ENCODE measurements at places on chromosomes 2 and 18.

DNA sequence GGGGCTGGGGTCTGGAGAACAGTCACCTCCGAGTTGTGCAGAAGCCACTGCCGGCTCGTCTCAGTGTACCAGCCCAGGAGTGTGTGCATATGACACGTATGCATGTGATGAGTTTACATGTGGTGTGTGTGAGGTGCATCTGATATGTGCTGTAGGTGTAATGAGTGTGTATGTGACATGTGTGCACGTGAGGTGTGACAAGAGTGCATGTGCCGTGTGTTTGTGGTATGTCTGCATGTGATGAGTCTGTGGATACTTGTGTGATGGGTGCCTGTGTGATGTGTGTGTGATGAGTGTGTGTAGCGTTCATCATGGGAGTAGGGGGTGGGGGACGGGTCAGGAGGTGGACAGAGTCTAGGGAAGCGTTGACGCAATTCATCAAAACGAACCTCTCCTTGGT is 12.8 kb downstream of the NTSR2 start:
- DNase-seq, result no peak

DNA sequence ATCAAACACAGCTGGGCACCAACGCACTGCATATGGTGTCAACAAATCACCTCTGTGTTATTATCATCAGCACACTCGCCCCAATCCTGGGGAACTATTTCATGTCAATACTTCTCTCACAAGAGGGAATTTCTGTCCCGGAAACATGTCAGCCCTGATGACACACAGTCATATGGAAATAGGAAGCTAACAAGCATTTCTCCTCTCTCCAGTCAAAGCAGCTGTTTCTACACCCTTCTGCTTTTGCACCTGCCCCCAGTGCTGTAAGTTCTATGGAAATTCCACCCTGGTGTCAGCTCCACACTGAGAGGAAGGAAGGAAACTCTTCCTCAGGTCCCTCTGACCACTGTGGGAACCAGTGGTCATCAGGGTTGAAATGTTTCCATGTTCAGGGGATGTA is 447.6 kb upstream of the ID2 start:
- DNase-seq, result no peak

- DNase-seq, result no peak
These were observed 52.0 kb downstream of the LYPD1 start for GRCh38 chr2:132617989-132618388.

- no peak for DNase-seq
These were observed 5.8 kb upstream of the FZD5 start for GRCh38 chr2:207775473-207775872.

- peak; percentile 44 for DNase-seq
These were observed 50.4 kb downstream of the PLEKHA3 start for GRCh38 chr2:178530625-178531142.

DNA sequence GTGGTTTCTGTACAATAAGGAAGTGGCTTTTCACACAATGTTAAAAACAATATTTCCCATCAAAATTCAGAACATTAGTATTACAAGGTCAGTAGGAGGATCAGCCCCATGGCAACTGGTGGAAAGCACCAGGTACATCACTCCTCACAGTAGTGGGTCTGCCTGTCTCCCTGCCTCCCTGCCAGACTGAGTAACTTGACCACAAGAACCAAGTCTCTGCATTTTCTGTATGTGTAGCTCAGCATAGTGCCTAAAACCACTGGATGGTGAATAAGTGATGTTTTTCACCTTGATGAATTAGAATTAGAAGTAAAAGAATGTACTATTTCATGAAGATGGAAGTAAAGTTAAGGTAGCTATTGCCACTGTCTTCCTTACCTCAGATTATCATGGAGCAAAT is 4.1 kb upstream of the WDR7 start:
- DNase-seq, result no peak

DNA sequence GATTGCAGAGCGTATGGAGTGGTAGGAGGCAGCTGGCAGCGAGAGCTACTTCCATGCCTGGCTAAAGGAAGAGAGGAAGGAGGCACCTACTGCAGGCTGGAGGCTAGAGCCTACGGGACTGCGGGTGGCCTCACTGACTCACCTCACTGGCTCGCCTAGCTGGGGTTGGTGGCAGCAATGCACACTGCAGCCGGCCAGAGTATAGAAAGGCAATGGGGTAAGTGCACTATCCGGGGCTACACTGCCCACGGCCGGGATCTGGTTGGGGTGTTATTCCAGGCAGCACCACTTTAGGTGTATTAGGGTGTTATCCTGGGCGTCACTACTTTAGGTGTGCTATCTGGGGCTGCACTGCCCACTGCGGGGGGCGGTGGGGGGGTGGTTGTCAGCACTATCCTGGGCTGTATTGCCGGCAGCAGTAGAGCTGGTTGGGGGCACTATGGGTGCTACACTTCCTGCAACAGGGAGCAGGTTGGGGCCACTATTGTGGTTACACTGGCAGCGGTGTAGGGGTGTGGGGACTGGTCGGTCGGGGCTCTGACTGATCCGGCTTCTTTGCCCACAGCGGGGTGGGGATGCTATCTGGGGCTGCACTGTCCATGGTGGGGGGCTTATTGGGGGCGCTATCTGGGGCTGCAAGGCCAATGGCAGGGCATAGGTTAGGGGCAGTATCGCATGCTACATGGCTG is 33.3 kb upstream of the ANKRD62 start:
- DNase-seq, result no peak
